ENCODE measurements at places on chromosomes 7 and 10. TPM values are rescaled to one million over a fixed set of nuclear protein-coding genes. Genes with fewer than 3 reads are reported as not detected.
A peak's percentile ranks its signal among the peaks of the same experiment; 100 is the strongest.

- DNase-seq = no peak
These were observed 14.6 kb downstream of the TWIST1 start for GRCh38 chr7:19102884-19103283.

The FAM25A gene
- not detected for total RNA-seq

GRCh38 chr7:37372750-37373149, 75.9 kb downstream of the ELMO1 start:
- peak; percentile 51 for DNase-seq

The OPN1SW gene
- total RNA-seq = not detected

The PNLIPRP2 gene
- not detected for total RNA-seq

DNA sequence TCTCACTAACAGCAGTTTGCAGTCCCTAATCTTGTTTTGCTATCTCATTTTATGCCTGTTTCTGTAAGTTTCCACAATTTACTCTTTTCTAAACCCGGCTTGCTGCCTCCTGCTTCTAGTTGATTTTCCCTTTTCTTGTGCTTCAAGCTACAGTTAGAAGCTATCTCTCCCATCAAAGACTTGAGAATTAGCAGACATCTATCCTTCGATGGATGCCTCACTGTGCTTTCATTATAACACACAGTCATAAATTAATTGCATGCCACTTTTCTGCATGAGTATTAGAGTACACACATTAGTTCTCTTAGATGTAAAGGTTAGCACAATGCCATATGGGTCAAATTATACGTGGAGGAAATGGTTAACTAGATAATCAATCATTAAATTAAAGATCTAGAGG, 48.7 kb downstream of the SEMA3A start:
- no peak for DNase-seq

GRCh38 chr10:124242365-124242764, 149.0 kb upstream of the CHST15 start:
- no peak for DNase-seq

DNA sequence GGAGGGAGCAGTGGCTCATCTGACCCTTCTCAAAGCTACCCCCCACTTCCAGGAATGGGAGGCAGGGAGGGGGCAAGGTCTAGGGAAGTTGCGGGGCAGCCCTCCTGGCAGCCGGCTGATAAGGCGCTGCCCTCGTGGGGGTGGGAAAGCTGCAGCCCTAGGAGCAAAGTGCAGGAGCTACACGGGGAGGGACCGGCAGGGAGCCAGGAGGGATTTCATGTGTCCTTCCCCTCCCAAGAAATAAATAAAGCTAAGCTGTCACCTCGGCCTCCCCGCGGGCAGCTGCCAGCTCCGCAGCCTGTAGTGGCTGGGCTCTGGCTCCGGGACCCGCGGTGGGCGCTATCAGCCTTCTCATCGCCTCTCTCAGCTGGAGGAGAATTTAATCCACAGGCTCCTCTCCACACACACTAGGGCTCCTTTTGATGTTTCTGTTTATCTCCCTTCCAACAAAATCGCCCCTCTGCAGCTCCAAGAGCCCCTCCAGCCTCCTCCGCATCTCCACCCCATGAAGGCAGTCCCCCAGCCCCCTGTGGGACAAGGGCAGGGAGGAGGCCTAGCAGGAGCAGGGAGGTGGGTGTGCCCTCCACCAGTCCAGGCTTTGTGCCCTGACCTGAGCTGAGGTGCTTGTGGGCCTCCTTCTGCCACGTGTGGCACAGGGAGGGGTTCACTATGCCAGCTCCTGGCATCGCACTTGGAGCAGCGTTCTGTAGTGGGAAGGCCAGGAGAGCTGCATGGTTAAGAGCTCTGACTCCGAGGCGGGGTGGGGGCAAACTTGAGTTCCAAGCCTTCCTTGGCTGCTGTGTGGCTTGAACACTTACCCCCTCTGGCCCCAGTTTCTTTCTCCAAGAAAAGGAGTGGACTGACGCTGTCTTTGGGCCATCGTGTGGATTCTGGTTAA, 80.5 kb downstream of the C10orf105 start:
- DNase-seq = no peak

The RET gene
- 0.15 TPM for total RNA-seq

The GTF2IRD1 gene
- total RNA-seq = 16.9 TPM

DNA sequence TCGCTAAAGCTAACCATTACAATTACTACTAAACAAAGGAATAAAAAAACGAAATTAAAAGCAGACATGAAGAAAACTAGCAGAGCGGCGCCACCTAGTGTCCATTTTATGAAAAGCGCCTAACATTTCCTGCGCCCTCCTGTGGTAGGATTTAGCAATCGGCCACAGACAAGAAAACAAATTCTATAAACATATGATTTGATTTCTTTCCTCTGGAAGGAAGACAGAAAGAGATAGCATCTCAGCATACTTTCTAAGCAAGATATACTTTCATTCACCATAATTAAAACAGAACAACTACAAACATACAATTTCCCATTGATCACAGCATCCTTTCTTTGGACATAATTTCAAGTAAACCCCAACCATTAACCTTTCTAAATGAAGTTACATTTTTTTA, 337.7 kb upstream of the NPVF start:
- DNase-seq = peak; percentile 62

GRCh38 chr10:20995123-20995987, 98.2 kb upstream of the NEBL start:
- DNase-seq = no peak

DNA sequence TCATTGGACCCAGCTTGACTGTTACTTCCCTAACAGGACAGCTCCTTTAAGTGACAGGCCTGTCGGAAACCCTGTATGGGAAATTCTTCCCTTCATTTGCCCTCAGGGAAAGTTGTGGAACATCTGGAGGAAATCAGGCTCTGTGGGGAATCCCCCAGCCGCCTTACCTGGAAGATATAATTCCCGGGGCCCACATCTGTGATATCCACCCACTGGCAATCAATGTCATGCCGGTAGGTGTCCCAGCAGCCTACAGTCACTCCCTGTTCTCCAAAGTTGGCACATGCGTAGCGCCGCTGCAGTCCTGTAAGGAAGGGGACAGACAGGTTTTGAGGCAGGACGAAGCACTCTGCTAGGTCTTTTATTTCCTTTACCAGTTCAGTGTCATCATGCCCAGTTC, 16.6 kb downstream of the LOXL4 start:
- DNase-seq = no peak

DNA sequence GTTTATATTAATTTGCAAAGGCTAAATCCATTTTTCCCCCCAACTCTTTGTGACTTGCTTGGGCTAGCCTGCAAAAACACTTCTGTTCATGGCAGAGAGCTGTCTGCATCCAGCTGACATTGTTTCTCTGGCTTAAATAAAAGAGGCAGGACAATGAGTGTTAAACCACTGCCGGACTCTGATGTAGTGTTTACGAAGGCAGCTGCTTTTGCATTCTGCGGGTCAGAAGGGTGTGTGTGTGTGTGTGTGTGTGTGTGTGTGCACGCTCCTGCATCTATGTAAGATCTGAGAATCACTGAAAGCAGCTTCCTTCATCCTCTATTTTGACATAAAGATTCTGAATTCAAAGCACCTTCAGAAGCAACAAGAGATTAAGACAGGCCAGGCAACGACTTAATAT, 28.3 kb downstream of the NRP1 start:
- no peak for DNase-seq

DNA sequence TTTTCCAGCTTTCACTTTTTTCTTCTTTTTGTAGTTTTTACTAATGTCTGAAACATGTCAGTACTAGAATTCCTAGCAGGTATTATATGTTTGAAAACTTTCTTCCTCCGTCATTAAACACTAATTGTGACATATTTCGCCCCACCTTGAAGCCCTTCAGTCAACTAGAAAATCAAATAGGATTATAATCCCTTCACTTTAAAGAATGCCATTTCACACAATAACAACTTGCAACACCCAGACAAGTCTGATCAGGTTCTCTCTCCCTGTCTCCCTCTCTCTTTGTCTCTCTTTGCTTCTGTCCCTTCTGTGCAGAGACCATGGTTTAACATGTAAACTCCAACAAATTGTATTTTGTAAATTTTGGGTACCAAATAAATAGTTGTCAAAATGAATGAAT, 373.5 kb downstream of the SEMA3D start:
- no peak for DNase-seq

GRCh38 chr10:112280205-112280921, 2.8 kb upstream of the TECTB start:
- DNase-seq = peak; percentile 36

GRCh38 chr10:125985557-125986240, 89.3 kb downstream of the FANK1 start:
- DNase-seq = no peak

DNA sequence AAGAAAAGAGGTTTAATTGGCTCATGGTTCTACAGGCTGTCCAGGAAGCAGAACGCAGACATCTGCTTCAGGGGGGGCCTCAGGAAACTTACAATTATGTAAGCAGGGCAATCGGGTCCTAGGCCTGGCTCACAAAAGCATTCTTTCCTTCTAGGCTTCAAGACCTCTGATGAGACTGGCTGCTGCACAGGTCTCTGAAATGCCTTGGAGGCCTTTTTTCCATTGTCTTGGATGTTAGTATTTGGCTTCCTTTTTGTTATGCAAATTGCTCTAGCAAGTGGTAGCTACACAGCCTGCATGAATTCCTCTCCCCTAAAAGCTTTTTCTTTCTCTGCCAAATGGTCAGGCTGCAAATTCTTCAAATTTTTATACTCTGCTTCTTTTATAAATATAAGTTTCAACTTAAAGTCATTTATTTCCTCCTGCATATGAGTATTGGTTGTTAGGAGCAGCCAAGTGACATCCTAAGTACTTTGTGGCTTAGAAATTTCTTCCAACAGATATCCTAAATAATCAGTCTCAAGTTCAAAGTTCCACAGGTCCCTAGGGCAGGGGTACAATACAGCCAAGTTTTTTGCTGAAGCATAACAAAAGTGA, 83.1 kb upstream of the SEMA3A start:
- peak; percentile 15 for DNase-seq

GRCh38 chr7:117048882-117049281, 95.6 kb downstream of the ST7 start:
- peak; percentile 36 for DNase-seq

DNA sequence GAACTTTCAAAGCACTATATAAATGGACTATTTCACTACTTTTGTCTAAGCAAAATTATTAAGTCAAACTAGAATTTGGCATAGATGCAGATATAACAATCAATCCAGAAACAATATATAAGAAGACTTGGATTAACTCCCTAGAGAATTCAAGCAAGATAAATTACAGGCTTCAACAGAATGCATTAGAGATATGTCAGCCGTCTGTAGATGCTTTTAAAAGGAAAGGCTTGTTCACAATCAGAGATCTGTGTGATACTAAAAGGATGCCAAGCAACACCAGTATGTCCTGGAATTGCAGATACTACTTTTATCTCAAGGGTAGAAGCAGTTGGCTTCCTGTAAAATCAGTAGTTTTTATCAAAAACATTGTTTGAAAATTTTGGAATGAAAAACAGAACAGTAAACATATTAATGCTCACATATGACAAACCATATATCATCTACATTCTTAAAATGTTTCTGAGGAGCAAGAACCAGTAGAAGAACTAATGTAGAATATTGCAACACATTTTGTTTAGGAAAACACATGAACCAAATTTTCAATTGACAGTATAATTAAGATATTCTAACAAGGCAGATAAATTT, 947.9 kb upstream of the LRRN3 start:
- no peak for DNase-seq

GRCh38 chr7:159151231-159151630, 6.6 kb upstream of the VIPR2 start:
- no peak for DNase-seq

The NPSR1 gene
- not detected for total RNA-seq

Measured in M059J (cell line).